ENCODE measurements at places on chromosomes 16 and 17. TPM values are rescaled to one million over a fixed set of nuclear protein-coding genes. Genes with fewer than 3 reads are reported as not detected.

GRCh38 chr17:70073310-70073709 is 1.7 kb upstream of the KCNJ16 start:
- no peak overlapping the region for H3K4me3 ChIP-seq
- no peaks in the 10 kb centered on the region for H3K27me3 ChIP-seq
- H3K4me1 ChIP-seq: peaks cover 40% of the 10 kb centered on the region
- DNase-seq: no peak
- no peaks in the 10 kb centered on the region for H3K36me3 ChIP-seq

GRCh38 chr17:10384175-10384574 is 11.4 kb upstream of the MYH13 start:
- H3K4me1 ChIP-seq: no peaks in the 10 kb centered on the region
- no peak overlapping the region for H3K27ac ChIP-seq
- no peaks in the 10 kb centered on the region for H3K36me3 ChIP-seq
- H3K27me3 ChIP-seq: no peaks in the 10 kb centered on the region

GRCh38 chr16:11980136-11980844 is 3.8 kb downstream of the SNX29 start:
- H3K4me3 ChIP-seq: no peak overlapping the region
- no peak overlapping the region for H3K27ac ChIP-seq
- DNase-seq: no peak
- no peaks in the 10 kb centered on the region for H3K36me3 ChIP-seq
- H3K4me1 ChIP-seq: no peaks in the 10 kb centered on the region

DNA sequence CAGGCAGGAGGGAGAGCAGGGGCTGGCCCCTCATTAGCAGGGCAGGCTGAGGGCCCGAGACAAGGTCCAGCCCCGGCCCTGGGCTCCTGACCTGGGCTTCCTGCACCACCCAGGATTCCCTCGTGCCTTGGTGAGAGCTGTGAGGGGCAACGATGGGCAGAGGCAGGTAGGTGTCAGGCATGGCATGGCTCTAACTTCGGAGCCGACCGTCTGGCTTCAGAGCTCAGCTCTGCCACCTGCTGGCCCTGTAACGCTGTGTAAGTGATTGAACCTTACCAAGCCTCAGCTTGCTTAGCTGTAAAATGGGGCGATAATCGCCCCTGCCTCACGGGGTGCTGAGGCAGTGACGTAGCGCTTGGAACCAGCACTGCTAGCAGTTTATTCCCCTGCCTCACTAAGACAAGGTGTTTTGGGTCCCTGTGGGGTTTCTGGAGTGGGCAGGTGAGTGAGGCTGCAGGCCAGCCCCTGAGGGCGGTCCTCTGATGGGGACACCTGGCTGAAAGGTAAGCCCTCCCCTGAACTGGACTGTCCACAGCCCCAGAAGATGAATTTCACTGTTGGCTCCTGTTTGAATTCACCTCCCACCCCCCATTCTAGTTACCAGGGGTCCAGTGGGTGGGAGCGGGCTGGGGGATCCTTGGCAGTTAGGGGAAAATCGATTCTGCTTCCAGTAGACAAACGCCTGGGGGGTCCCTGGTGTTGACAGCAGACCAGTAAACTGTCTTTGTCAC is 184.8 kb upstream of the GSE1 start:
- no peak overlapping the region for H3K4me3 ChIP-seq
- H3K27ac ChIP-seq: no peak overlapping the region
- no peaks in the 10 kb centered on the region for H3K36me3 ChIP-seq
- peak; percentile 48 for DNase-seq
- peaks cover 8% of the 10 kb centered on the region for H3K4me1 ChIP-seq

DNA sequence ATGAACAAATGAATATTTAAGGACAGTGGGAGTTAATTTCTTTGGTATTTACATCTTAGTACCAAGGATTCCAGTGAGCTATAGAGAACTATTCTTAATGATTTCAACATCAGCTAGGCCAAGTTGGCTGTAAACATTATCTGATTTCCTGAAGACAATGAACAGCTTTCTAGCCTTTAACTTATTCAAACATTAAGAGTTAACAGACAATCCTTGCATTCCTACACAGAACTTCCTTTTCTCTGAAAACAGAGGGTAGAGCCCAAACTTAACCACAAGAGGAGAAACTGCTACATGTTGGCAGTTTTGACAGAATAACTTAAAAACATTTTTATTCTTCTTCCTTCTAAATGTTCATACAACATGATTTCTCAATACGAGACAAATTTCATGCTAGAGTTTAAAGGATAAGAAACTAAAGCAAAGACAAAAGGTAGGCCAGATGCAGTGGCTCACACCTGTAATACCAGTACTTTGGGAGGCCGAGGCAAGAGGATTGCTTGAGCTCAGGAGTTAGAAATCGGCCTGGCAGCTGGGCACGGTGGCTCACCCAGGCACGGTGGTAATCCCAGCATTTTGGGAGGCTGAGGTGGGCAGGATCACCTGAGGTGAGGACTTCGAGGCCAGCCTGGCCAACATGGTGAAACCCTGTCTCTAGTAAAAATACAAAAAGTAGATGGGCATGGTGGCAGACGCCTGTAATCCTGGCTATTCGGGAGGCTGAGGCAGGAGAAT is 4.4 kb downstream of the CRLF3 start:
- no peak for DNase-seq
- no peak overlapping the region for H3K4me3 ChIP-seq
- H3K4me1 ChIP-seq: peaks cover 3% of the 10 kb centered on the region
- peak overlapping the region; percentile 53 for H3K27ac ChIP-seq
- H3K27me3 ChIP-seq: no peaks in the 10 kb centered on the region
- no peaks in the 10 kb centered on the region for H3K36me3 ChIP-seq

DNA sequence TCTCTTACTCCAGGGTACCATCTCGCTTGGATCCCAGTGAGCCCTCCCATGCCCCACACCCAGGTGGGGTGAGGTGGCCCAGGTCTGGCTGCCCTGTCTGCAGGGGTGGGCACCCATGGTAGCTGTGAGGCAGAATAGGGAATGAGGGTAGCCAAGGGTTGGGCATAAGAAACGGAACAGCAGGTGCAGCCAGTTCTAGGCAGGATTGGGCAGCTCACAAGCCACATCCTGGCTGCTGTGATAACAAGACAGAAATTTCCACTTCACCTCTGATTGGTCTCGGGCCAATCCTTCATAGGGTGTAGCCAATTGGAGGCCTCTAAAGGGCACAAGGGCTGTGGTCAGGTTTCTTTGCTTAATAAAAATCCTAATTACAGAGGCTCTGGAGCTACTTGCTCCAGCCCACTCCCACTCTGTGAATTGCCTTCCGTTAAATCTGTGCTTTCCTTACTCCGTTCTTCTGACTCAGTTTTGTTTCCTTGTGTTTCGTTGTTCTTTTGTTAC is 1.5 kb upstream of the ARHGDIG start:
- peak; percentile 33 for DNase-seq
- no peaks in the 10 kb centered on the region for H3K4me1 ChIP-seq
- H3K27me3 ChIP-seq: no peaks in the 10 kb centered on the region
- no peak overlapping the region for H3K4me3 ChIP-seq
- no peak overlapping the region for H3K27ac ChIP-seq

DNA sequence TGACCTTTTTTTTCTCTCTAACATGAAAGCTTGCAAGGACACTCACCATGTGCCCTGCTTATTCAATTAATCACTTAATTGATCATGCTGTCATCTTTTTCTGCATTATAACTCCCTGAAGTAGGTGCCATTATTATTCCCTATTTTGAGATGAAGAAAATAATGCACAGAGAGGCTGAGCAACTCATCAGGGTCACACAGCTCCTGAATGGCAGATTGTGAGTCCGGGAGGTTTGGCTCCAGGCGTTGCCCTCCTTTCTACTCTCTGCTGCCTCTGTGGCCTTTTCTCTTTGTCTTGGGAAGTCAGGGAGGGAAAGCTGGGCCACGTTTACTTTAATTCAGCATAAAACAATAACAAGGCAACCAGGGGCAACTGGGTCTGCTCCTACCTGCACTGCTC is 17.2 kb upstream of the N4BP1 start:
- no peak overlapping the region for H3K27ac ChIP-seq
- H3K4me3 ChIP-seq: no peak overlapping the region
- H3K36me3 ChIP-seq: no peaks in the 10 kb centered on the region
- H3K27me3 ChIP-seq: no peaks in the 10 kb centered on the region
- no peak for DNase-seq
- H3K4me1 ChIP-seq: peaks cover 8% of the 10 kb centered on the region

Gene ARHGDIG
- 1.9 TPM for total RNA-seq

Gene COX6A2
- not detected for total RNA-seq

DNA sequence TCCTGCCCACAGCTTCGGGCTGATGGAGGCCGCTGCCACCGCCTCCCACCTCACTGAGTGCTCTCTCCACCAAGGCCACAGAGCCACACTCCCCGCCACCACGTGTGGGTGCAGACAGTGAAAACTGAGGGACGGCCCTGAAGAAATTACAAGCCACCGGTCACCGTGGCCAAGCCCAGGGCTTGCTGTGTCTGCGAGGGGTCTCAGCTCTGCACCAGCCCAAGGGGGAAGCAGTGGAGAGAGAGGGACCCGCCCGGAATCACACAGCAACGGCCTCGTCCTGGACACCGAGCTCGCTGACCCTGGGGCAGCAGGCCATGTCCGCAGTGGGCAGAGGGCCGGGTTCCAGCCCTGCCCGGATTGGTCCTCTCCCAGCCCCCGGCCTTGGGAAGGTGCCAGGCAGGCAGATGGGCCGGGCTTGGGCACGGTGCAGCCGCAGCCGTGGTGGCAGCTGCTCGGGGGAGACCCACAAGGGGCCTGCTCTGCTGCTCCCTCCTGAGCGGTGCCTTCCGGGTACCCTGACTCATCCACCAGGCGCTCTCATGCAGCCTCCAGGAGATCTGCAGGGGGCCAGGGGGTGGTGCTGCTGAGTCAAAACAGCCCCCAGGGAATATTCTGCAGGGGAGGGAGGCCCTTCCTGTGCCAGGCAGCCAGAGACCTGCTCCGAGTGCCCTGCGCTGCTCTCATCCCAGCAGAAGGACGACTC is 52.0 kb downstream of the CBFA2T3 start:
- H3K4me3 ChIP-seq: no peak overlapping the region
- peak; percentile 67 for DNase-seq
- H3K36me3 ChIP-seq: no peaks in the 10 kb centered on the region
- no peak overlapping the region for H3K27ac ChIP-seq

Gene TP53TG3
- total RNA-seq: not detected

Gene ASPHD1
- total RNA-seq: 13.2 TPM

DNA sequence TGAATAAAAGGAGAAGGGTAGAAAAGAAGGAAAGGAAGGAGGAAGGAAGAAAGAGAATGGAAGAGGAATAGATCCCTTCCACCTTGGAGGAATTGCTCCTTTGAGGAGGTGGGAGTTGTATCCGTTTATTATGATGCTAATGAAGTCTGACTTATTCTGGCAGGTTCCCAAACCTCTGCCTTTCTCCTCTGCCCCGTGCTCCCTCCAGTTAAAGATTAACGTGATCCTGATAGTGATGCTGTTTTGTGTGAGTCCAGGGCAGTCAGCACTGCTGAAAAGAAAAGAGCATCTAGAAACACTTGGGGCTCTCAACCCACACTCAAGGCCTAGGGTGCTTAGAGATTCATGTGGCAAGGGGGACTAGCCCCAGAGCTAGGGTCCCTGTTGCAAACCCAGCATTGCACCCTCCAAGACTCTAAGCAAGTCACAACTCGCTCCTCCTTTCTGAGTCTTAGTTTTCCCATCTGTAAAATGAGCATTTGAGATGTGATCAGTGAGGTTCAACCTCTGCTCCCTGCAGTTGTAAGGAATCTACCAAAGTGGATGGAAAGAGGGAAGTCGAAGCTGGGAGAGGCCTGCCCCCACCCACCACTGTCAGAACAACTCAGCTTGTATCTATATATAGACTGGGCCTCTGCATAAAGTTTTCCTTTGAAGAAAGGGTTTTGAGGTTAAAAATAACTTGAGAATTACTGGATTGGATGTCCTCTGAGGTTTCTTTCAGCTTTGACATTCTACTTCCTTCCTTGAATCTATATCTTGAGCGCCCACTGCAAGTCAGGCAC is 46.9 kb upstream of the TMEM132E start:
- DNase-seq: no peak
- H3K4me1 ChIP-seq: no peaks in the 10 kb centered on the region
- no peak overlapping the region for H3K4me3 ChIP-seq

Gene MVP
- total RNA-seq: 72.5 TPM

- H3K36me3 ChIP-seq: no peaks in the 10 kb centered on the region
- H3K4me1 ChIP-seq: no peaks in the 10 kb centered on the region
- no peak overlapping the region for H3K4me3 ChIP-seq
- no peak for DNase-seq
- H3K27ac ChIP-seq: no peak overlapping the region
- H3K27me3 ChIP-seq: no peaks in the 10 kb centered on the region
Measured at GRCh38 chr17:19270704-19271611, 33.8 kb downstream of the EPN2 start.

DNA sequence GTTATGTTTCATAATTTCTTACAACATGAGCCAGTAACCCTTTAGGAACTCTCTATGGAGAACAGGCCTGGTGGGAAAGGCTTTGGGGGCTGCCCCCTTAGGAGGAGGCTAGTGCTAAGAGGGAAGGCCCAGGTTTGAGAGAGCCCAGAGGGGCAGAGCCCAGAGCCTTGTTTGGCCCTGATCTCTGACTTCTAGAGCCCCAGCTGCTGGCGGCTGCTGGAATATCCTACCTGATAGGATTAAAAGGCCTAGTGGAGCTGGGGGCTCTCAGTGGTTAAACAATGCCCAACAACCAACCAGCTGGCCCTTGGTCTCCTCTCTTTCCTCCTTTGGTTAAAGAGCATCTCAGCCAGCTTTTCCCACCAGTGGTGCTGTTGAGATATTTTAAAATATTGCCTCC is 54.1 kb downstream of the IGF2BP1 start:
- no peak for DNase-seq
- no peak overlapping the region for H3K4me3 ChIP-seq
- peaks cover 9% of the 10 kb centered on the region for H3K4me1 ChIP-seq

GRCh38 chr17:58308985-58309917 is 19.3 kb downstream of the TSPOAP1 start:
- H3K36me3 ChIP-seq: no peaks in the 10 kb centered on the region
- no peak for DNase-seq
- H3K27me3 ChIP-seq: no peaks in the 10 kb centered on the region
- H3K27ac ChIP-seq: no peak overlapping the region
- no peaks in the 10 kb centered on the region for H3K4me1 ChIP-seq

DNA sequence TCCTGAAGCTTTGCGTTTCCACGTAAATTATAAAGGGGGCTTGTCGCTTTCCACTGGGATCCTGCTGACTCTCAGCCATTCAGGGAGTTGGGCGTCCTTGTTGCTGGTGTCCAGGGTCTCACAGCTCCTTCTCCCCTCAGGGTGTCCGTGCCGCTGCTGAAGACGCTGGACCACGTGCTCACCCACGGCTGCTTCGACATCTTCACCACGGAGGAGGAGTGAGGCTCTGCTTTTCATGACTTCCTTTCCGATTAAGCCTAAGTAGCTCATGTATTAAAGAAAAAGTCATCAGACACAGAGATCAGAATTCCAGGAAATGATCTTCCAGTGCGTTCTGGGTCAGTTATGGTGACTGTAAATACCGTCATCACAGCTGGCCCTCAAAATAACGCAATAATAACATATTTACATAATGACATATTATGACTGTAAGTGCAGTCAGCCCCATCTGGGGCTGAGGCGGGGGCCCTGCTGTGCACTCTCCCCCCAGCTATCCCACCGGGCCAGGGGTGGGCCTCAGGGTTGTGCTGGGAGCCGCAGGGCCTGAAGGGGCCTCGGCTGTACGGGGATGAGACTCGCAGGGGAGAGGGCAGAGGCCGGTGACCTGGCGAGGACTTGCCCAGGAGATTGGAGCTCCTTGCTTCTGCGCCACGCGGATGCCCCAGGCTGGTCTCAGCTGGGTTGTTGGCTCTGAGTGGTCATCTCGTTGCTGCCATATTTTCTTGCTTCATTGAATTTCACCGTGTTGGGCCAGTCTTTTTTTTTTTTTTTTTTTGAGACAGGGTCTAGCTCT is 92.9 kb upstream of the ZNF750 start:
- H3K36me3 ChIP-seq: no peaks in the 10 kb centered on the region
- no peaks in the 10 kb centered on the region for H3K27me3 ChIP-seq
- no peak overlapping the region for H3K27ac ChIP-seq
- no peak overlapping the region for H3K4me3 ChIP-seq
- no peaks in the 10 kb centered on the region for H3K4me1 ChIP-seq
- DNase-seq: no peak

Gene ALDOC
- total RNA-seq: 16.3 TPM

Gene GPRC5C
- total RNA-seq: 83.2 TPM
